ENCODE measurements at places on chromosomes 1 and 21. TPM values are rescaled to one million over a fixed set of nuclear protein-coding genes. Genes with fewer than 3 reads are reported as not detected.

- no peak for DNase-seq
Observed at GRCh38 chr1:45686015-45686287, 382 bp downstream of the GPBP1L1 start.

The FAM43B gene
- 0.90 TPM for total RNA-seq

The MSH4 gene
- 0.16 TPM for total RNA-seq

- DNase-seq = peak; percentile 87
Observed at GRCh38 chr1:116777831-116778830, 23.9 kb downstream of the CD2 start.

The ERG gene
- 9.9 TPM for total RNA-seq

- DNase-seq = no peak
Observed at GRCh38 chr1:159339536-159339935, 37.4 kb downstream of the FCER1A start.

The SERTAD4 gene
- 16.7 TPM for total RNA-seq

The ZDHHC18 gene
- total RNA-seq = 10.4 TPM

GRCh38 chr1:234111458-234112142, 207.1 kb downstream of the SLC35F3 start:
- no peak for DNase-seq

- peak; percentile 98 for DNase-seq
Observed at GRCh38 chr21:27570306-27570868, 603.5 kb upstream of the ADAMTS5 start.

GRCh38 chr1:203199816-203200571, 13.5 kb upstream of the CHI3L1 start:
- DNase-seq = peak; percentile 97

The IRF2BP2 gene
- 62.9 TPM for total RNA-seq

GRCh38 chr1:166789286-166789685, 50.0 kb upstream of the POGK start:
- no peak for DNase-seq
